ENCODE measurements at places on chromosomes 2 and 18.

DNA sequence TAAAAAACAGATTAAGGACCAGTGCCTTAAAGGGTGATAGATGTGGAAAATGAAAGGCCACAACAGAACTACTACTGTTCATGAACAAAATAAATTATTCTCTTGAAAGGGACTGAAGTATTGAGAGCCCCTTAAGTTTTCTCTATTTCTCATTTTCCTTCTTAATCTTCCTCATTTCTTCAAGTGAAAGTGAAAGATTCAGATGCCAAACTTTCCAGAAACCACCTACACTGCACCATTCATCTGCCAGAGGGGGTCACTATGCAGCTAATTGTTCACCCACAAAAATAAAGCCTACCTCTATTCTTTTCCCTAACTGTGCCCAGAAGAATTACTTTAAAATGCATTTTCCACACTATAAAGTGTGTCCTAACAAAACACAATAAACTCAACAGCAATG is 140.1 kb downstream of the NR4A2 start:
- DNase-seq = no peak

GRCh38 chr2:63734510-63734909 is 107.2 kb upstream of the UGP2 start:
- no peak for DNase-seq

- DNase-seq = no peak
Observed at GRCh38 chr18:60746919-60747318, 374.3 kb upstream of the MC4R start.

DNA sequence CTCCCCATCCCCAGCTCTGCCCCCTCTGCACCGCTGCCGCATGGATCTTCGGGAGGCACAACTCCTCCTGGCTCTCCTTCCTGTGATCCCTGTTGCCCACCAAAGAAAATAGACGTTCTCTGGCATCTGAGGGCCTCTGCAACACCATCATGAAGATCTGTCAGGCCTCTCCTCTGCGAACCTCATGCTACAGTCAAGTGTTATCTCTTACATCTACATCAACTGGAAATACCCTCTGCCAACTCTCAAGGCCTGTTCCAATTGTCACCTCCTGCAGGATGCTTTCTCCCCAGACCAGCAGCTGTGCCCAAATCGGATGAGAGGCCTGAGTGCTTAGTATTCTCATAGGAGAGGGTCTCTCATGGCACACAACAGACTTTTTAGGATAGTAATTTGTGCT is 478.4 kb downstream of the BCL11A start:
- DNase-seq = no peak

GRCh38 chr2:157843935-157844334 is 32.2 kb downstream of the ACVR1 start:
- DNase-seq = no peak

GRCh38 chr2:101302016-101302415 is 6.5 kb downstream of the RNF149 start:
- no peak for DNase-seq

DNA sequence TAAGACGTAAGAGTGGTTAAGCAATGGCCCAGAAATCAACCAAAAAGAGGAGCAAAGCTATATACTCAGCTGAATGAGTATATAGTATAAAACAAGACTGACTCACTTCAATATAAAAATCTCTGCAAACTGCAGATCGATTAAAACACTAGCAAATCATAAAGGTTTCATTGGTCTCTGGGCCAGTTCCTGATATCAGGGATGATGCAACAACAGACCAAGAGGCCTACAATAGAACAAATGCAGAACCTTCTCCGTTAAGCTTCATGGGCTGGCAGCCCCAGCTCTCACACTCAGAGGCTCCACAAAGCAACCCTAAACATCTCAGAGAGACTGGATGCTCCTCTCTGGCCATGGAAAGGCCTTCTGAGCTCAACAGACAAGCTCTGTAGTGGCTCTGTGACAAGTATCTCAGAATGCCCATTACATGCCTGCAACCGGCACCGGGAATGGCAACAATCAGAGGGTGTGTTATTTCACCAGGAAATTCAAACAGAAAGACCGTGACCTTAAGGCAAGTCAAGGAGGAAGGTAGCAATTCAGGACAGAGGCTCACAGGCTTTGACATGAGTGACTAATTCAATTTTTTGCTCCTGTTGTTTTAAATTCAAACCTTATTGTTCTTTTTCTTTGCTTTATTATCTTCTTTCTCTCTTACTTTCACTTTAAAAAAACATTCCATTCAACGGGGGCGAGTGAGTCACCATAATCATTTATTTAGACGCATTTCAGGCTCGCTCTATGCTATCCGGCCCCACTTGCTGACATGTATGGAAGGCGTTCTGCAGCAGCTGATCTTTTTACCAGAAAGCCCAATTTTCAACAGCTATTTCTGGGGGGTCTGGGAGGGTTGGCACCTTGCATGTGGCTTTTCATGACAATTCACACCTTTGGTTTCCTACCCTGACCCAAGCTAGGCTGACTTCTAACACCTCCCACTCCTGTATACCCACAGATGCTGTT is 15.1 kb downstream of the CYRIA start:
- DNase-seq = no peak

GRCh38 chr18:66674286-66674685 is 70.4 kb upstream of the CDH19 start:
- DNase-seq = no peak

GRCh38 chr2:30216157-30216556 is 15.2 kb upstream of the LBH start:
- DNase-seq = no peak

DNA sequence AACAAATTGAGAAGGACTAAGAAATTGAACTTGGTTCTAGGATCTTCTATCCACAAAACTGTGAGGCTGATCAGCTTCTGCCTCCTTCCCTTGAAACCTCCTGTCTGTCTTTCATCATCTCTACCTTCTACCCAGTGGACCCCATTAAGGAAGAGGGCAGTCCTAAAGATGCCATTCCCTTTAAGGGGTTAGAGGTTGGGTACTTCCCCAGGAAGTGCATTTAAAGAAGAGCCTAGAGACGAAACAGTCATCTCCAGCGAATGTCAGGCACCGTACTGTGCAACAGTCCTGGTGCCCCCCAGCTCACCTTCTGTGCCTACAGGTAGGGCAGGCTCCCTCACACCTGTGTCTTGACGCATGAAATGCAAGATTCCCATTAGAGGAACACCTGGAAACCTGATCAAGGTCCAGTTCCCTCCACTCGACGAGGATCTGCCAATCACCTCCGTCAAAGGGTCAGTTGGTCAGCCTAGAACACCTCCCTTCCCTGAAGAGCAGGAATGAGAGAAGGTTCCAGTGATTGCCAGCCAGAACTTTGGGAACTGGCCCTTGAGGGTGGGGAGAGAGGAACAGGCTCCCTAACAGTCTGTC is 20.9 kb downstream of the LOXHD1 start:
- no peak for DNase-seq

DNA sequence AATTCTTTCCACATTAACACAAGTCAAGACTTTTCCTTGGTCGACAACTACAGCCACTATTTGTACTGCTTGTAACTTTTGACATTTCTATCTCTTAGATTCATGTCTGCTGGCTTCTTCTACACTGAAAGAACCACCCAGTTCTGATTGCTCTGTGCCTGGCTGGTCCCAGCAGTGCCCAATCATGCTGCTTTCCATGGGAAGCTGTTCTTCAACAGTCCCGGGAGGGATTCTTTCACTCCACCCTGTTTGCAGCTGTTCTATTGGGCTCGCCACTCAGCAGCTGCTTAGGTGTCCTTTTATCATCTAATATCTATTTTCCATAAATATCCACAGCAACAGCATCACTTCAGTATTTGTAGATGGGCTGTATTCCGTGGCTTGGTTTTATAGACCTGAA is 471.1 kb upstream of the SMIM21 start:
- no peak for DNase-seq

- no peak for DNase-seq
Observed at GRCh38 chr2:72841462-72842125, 15.8 kb upstream of the EXOC6B start.

DNA sequence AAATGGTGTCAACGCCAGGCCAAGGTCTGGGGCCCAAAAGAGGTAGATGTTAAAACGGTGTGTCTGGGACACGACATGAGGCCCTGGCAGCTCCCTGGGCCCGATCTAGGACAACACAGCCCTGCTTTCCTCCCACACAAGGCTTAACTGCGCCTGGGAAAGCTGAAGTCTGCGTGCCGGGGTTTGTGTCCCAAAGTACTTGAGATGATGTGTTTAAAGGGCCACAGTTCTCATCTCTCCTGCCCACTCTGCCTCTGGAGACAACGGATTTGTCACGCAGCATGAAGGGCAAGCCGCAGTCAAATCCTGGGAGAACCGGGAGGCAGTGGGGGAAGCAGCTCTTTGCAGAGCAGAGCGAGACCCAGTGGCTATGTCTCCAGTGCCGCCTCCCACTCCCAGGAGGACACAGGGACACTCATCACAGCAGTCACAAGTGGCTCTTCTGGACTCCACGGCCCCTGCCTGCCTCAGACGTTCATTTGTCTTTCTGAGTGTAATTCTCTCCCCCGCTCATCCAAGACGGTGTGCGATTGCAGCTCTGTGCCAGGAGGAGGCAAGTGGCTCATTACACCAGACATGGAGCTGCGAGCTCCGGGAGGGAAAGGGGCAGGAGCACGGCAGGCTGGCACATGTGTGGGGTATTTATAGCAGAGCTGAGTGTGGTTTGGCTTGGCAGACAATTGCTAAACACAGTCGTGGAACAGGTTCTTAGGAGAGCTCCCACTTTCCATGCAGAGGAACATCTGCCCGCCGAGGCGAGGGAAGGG is 57.7 kb upstream of the SEMA4C start:
- no peak for DNase-seq

GRCh38 chr2:58237741-58238140 is 3.4 kb downstream of the FANCL start:
- DNase-seq = no peak

- DNase-seq = no peak
Observed at GRCh38 chr2:172921532-172922236, 154.0 kb upstream of the MAP3K20 start.

DNA sequence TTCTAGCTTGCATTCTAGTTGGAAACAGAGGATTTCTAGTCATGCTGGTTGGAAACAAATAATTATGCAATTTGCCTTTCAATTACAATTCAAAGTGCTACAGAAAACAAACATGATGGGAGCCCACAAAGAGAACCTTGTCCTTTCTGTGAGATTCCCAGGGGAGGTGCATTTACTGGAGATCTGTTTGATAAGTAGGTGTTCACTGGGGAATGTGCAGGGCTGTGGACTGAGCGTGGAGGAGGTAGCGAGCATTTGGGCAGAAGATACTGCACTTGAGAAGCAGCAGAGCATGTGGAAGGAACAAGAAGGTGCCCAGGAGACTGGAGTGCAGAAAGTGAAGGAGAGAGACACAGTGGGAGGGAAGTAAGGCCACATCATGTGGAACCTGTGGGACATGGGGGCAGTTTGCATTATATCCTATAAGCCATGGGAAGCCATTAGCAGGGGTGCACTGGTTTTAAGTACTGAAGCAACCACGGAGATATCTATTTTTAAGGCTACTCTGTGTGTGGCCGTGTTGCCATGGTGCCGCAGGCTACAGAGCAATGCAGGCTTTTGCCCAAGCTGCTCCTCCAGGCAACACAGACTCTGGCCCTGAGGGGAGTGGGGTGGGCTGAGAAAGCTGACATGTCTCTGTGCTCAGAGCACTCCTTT is 154.0 kb downstream of the ANTXR1 start:
- no peak for DNase-seq

- DNase-seq = no peak
Observed at GRCh38 chr2:191350826-191351225, 105.6 kb downstream of the MYO1B start.

DNA sequence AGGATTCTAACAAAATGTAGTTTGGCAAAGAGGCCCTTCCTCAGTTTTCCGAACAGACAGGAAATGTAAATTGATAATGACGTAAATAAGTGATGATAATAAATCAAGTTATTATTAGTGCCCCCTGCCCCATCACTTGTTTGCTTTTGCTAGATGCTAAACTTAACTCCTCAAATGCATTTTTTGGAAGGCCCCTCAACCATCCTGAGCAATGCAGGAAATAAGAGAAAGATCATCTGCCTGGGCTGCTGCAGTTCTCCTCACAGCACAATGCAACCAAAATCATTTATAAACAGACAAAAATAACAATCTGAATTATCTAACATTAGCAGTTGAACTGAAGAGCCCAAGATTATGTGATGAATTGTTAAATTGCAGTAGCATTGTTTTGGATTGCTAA is 62.6 kb upstream of the PSMD14 start:
- no peak for DNase-seq
